Fibroblast of skin of back (primary cell): ENCODE measurements at places on chromosomes 16 and 17.

- peak; percentile 54 for DNase-seq
These were observed 43.8 kb upstream of the DHX40 start for GRCh38 chr17:59521465-59522126.

GRCh38 chr16:80122115-80122514 is 418.7 kb upstream of the DYNLRB2 start:
- peak; percentile 25 for DNase-seq

DNA sequence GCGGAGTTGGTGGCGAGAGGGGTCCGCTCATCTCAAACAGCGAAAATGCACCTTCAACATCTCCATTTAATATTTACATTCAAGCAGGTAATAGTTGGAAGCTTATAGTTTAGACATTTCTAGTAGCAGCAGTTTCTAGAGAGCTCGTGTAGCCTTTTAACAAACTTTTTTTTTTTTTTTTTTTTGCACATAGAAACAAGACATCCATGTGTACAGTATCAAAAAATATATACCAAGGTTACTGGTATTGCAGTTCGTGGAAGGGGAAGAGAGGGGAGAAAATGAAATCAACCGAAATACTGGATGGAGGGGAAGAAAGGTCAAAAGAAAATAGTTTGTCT is 6.2 kb downstream of the CBX4 start:
- no peak for DNase-seq

DNA sequence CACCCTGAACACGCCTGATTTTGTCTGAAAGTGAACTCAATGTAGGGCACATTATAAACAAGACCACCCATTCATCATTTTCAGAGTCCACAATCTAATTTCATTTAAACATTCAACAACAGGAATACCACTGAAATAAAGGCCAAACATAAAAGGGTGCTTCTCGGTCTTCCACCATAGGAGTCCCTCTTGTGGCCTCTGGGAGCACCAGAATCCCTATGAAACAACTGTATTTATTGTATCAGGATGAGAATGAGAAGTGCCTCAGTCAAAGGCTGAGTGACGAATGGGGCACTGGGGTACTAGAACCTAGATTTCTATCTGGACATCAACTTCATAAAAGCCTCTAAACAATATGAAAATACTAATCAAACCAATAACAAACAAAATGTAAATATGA is 40.4 kb downstream of the NXPH3 start:
- no peak for DNase-seq

DNA sequence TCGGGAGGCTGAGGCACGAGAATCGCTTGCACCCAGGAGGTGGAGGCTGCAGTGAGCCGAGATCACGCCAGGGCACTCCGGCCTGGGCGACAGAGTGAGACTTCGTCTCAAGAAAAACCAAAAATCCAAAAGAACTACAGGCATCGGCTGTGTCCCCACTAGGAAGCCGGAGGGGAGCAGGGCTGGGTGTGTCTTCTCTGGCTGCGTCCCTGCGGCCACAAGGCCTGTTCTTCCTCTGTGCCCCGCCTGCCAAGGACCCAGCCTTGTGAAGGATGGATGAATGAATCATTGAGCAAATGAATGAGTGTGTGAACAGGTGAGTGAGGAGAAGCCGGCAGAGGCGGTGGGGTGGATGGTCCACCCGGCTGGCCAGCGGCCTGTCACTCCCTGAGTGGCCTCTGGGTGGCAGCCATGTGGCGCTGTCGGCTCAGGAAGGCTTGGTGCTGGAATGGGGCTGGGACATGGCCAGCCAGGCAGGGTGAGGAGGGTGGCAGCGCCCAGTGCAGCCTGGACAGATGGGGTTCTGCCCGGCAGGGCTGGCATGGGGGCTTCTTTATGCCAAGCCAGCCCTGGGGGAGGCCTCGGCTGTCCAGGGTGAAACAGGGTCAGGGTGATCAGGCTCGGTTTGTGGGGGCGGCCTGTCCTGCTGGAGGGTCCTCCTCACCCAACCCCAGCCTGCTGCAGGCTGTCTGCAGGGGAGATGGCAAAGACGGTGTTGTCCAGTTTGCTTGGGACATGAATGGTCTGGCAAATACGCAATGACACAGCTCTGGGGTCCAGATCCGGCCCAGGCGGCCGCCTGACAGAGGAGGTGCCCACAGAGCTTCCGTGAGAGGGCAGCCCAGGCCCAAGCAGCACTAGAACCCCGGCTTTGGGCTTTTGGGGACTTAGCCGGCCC is 21.7 kb downstream of the SLC25A10 start:
- peak; percentile 67 for DNase-seq

DNA sequence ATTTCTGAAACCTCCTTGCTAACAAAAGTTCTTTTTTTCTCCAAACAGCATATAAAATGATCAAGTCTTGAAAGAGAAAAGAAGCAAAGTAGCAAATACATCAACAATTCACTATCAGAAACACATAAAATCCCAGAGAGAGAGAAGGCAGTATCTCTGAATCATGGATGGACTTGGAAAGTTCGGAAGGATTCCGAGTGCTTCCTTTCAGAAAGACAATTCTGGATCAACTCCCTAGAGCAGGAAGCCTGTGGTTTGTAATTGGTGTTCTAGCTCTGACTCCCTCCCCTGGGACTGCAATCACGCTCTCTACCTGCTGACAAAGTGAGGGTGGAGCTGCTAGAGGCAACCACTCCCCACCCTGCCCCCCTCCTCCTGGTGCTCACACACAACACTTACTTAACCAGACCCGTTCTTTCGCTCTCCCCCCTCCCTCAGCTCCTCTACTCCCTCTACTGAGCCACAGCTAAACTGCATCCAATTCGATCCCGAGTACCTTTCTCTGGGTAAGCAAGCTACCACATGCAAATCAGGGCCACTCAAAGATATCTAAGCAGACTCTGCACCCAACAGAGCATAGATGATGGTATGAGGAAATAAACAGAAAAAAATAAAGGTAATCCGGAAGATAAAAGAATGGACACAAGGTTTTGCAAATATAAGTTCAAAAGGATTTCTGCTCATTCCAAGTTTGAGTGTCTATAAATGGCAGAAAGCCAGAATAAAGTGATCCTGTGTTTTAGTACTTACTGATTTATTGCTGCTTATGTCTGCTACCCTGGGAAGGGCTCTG is at the start of gene RNF43:
RNF43 (minus strand) TSS at position 235 of the 793 bp plus-strand sequence. CDS start 1,957 bp downstream, outside the sequence.
- peak; percentile 79 for DNase-seq

DNA sequence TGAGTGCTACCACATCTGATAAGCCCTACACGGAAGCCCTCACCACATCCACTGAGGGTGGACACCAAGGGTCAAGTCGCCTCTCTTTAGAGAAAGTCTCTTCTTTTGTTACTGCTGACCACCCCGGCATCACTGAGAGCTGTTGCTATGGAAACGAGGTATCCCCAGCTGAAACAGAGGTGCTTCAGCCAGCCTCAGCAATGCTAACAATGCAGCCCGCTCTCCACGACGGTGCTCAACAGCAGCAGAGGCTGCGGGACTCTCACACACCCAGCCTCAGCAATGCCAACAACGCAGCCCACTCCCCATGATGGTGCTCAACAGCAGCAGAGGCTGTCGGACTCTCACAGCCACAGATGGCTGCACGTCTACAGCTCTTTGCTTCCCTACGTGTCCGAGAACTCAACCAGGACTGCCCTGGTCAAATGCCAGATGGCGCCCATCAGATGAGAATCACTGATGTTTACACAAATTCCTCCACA is 41.4 kb downstream of the VPS53 start:
- DNase-seq = no peak

DNA sequence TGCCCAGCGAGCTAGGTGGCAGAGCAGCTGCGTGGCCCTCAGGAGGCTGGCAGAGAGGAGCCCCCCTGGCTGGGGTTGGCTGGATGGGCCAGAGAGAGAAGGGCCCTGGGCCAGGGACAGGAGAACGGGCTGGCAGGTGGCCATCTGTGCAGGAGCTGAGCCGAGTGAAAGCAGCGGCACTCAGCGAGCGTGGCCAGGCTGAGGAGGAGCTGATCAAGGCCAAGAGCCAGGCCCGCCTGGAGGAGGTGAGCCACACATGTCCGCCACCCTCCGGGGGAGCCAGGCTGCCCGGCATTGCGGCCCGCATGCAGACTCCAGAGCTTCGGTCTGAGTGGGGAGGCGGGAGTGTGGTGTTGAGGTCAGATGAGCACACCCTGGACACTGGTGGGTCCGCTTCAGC is 2.1 kb upstream of the RAC3 start:
- DNase-seq = no peak

DNA sequence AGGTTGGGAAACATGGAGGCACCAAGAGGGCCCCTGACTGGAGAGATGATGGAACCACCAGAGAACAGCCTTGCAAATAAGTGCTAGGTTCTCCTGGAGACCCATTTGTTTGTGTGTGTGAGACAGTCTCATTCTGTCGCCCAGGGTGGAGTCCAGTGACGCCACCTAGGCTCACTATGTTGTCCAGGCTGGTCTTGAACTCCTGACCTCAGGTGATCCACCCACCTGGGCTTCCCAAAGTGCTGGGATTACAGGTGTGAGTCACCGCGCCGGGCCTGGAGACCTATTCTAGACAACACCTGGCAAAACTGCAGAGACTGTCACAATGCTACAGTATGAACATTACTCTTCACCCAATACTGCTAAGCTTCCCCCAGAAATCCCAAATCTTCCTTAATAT is 1.5 kb downstream of the NPLOC4 start:
- DNase-seq = no peak

DNA sequence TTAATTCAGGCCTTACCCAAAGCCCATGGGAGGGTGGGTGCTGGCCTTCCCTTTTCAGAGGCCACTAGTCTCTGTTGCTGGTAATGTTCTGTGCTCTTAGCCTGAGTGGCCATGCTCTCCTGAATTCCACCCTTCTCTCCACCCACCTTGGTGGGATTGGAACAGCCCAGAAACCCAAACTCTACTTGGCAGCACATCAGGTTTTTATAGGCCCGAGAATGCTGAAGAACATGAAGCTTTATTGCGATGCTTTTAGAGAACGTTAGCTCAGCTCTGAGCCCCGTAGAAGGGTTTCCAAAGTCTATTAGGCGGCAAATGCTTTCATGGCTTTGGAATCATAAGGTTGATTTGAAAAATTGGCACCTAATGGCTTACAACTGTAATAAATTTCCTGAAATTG is 209.3 kb downstream of the MSI2 start:
- DNase-seq = no peak

DNA sequence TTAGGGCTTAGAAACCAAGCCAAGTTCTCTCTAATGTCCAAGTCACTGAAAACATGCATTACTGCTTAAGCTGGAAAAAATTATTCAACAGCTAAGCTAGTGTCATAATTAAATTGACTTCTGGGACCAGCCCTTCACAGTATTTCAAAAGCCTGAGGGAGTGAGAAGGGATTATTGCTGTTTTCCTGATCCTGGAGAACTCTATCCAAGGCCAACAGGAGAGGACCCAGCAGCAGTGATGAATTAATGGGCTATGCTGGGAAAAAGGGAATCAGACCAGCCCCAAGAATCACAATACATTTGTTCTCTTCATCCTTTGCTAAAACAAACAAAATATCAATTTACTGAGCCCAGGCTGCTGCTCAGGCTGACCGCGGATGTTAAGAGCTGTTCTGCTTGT is 34.5 kb upstream of the CLEC3A start:
- no peak for DNase-seq

GRCh38 chr16:20137194-20137593 is 63.5 kb upstream of the GPR139 start:
- DNase-seq = no peak

DNA sequence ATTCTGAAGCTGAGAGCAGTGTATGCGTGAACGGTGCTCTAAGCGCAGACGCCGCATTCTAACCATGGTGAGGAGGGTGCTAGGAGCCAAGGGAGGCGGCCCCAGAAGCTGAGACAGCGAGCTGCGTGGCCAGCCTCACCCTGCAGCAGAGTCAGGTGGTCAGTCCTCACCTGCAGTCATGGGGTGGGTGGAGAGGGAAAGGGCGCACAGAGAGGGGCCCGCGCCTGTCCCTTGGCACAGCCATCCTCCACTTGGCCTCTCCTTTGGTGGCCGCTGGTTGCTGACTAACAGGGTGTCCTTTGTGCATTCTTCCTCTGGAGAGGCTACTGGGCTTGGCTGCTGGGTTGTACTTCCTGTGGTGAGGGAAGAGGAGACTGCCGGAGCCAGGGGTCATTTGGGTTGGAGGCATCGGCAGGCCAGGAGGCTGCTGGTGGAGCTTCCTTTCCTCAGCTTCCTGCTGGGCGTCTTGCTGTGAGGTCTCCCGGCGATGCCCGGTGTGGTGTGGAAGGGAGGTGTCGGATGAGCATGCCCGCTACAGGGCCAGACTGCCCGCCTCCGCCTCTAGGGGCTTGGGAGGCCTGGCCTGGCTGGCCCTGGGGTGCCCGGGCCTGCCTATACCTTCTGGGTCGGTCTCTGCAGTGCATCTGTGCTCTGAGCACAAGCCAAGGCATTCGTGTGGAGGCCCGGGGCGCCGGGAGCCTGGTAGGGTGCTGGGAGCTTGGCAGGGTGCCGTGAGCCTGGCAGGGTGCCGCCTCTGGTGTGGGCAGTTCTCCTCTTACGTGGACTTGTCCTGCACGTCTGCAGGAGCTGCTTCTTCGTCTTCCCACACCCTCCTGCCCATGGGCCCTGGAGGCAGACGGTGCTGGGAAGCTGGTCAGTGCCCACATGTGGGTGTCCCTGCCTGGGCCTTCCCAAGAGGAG is 17.4 kb downstream of the RNF213 start:
- no peak for DNase-seq

DNA sequence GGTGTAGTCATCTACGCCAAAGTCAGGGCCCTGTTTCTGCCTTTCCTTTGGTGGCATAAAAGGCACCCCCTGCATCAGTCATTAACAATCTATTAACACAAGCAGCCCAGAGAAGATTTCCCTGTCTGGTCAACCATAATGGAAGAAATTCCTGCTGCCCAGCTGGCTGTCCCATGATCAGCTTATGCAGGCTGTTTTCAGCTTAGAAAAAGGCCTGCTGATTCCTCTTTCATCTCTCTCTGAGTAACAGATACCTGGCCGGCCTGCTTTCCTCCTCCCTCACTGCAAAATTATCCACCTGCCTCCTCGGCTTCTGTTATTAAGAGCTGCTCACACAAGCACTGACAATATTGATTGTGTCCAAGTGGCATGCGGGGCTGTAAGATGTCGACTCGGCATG is 70.3 kb upstream of the MMP2 start:
- no peak for DNase-seq

- DNase-seq = no peak
These were observed 26.1 kb downstream of the GRIN2A start for GRCh38 chr16:10156099-10156498.

GRCh38 chr17:50737118-50737698 is 17.8 kb downstream of the LUC7L3 start:
- DNase-seq = no peak

DNA sequence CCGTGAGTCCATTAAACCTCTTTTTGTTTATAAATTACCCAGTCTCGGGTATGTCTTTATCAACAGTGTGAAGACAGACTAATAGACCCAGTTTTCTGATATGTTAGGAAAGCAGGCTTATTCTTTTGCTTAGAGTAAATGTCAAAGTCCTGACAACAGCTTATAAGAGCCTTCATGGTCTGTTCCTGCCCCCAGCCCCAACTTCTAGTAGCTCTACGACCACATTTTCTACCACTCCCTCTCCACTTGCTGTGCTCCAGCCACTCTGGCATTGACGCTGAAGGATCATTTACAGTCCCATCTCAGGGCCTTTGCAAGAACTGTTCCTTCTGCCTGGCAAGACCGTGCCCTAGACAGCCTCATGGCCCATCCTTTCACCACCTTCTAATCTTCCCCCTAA is 104.6 kb upstream of the GPR139 start:
- DNase-seq = no peak

- no peak for DNase-seq
These were observed 90.6 kb downstream of the MAF start for GRCh38 chr16:79509906-79510305.
